Occipital lobe (tissue), 3 donors: ENCODE measurements at places on chromosomes 4 and X. TPM values are rescaled to one million over a fixed set of nuclear protein-coding genes. Genes with fewer than 3 reads are reported as not detected.

The GAGE10 gene
- not detected for total RNA-seq

The AKAP14 gene
- total RNA-seq = 1.4 TPM

The CITED1 gene
- total RNA-seq = 3.0 TPM

The ADRA2C gene
- 2.2 TPM for total RNA-seq

The GYG2 gene
- 5.9 TPM for total RNA-seq

The CT45A7 gene
- total RNA-seq = not detected

- DNase-seq = no peak
Measured at GRCh38 chr4:175457956-175458355, 354.1 kb downstream of the GPM6A start.

DNA sequence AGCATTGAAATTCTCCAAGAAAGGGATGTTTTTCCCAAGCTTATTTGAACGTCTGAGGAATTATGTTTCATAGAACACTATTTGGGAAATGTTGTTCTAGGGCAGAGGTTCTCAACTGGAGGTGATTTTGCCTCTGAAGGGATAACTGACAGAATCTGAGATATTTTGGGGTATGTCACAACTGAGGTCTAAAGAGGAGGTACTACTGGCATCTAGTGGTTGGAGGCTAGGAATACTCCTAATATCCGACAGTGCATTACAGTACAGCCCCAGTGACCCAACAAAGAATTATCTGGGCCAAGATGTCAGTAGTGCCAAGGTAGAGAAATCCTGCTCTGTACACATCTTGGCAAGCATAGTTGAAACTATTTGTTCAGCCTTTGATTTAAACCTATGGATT, 6.4 kb downstream of the HSPA4L start:
- DNase-seq = no peak

DNA sequence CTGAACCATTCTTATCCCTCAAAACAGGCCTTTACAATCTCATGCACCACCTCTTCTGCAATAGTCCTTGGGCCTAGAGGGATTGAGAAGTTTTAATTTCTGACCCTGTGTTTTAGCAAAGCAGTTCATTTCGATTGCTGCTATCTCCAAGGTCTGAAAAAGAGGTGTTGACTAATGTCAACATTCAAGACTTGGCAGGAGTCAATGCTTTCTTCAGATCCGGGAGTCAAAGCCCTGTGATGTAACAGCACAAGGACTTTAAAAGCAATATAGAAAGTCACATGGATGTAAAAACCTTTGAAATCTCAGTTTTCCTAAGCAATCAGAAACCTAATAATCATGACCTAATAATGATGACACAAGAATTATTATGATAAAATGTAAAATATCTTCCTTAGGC, 133.8 kb downstream of the ADAM29 start:
- no peak for DNase-seq

GRCh38 chrX:7235071-7235470, 87.1 kb upstream of the PUDP start:
- DNase-seq = no peak

- no peak for DNase-seq
Measured at GRCh38 chrX:572538-573124, 58.0 kb upstream of the SHOX start.

DNA sequence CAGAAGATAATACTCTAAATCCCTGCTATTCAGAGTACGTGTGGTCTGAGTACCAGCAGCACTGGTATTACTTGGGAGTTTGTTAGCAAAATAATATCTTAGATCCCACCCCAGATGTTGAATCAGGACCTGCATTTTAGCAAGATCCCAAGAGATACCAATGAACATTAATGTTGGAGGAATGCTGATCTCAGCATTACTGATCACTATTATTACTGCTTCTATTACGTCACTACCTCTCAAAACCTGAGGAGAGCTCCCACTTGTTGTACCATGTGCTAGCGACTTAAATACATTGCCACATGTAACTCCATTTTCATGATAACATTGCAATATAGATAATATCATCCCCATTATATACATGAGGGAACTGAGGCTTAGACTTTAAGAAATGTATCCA, 185.2 kb downstream of the SPRY1 start:
- no peak for DNase-seq

GRCh38 chr4:88009871-88010270, 2.4 kb downstream of the PKD2 start:
- no peak for DNase-seq
